ENCODE measurements at places on chromosomes 1 and 21. TPM values are rescaled to one million over a fixed set of nuclear protein-coding genes. Genes with fewer than 3 reads are reported as not detected.

FOXD2 gene
- polyA plus RNA-seq: not detected

SPRR2E gene
- polyA plus RNA-seq: not detected

- H3K27me3 ChIP-seq: no peaks in the 10 kb centered on the region
- no peaks in the 10 kb centered on the region for H3K36me3 ChIP-seq
- H3K27ac ChIP-seq: peak overlapping the region; percentile 55
- H3K4me3 ChIP-seq: no peak overlapping the region
- H3K4me1 ChIP-seq: 0 out of 2 replicates have a peak, but pooled peaks cover 17% of the 10 kb centered on the region
- DNase-seq: peak; percentile 28
Observed at GRCh38 chr1:81304187-81304586, 496.5 kb upstream of the ADGRL2 start.

GRCh38 chr1:162541619-162542141, 19.8 kb upstream of the UAP1 start:
- no peak for DNase-seq
- no peak overlapping the region for H3K4me3 ChIP-seq
- no peaks in the 10 kb centered on the region for H3K27me3 ChIP-seq
- peak overlapping the region; percentile 75 for H3K27ac ChIP-seq
- no peaks in the 10 kb centered on the region for H3K36me3 ChIP-seq
- no peaks in the 10 kb centered on the region for H3K4me1 ChIP-seq

GRCh38 chr1:199675937-199676336, 351.6 kb upstream of the NR5A2 start:
- no peak overlapping the region for H3K4me3 ChIP-seq
- DNase-seq: no peak
- H3K27ac ChIP-seq: no peak overlapping the region
- H3K4me1 ChIP-seq: no peaks in the 10 kb centered on the region
- no peaks in the 10 kb centered on the region for H3K27me3 ChIP-seq
- no peaks in the 10 kb centered on the region for H3K36me3 ChIP-seq

DNA sequence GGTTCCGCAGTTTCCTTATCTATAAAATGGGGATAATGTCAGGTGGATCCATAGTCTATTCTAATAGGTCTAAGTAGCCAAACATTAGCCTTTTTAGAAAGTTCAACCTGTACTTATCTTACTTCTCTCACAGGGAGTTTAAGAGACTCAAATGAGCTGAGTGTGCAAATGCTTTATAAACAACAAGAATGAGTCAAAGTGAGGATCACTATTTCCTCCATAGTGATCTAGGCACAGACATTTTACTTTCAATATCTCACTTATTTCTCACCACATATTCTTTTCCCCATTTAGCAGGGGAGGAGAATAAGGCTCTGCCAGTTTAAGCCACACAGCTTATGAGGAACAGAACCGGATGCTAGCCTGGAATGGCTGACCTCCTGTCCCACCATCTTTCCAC, 92.1 kb upstream of the LMO4 start:
- H3K4me1 ChIP-seq: no peaks in the 10 kb centered on the region
- peak overlapping the region; percentile 33 for H3K4me3 ChIP-seq
- no peak for DNase-seq
- no peak overlapping the region for H3K27ac ChIP-seq
- H3K36me3 ChIP-seq: no peaks in the 10 kb centered on the region

DNA sequence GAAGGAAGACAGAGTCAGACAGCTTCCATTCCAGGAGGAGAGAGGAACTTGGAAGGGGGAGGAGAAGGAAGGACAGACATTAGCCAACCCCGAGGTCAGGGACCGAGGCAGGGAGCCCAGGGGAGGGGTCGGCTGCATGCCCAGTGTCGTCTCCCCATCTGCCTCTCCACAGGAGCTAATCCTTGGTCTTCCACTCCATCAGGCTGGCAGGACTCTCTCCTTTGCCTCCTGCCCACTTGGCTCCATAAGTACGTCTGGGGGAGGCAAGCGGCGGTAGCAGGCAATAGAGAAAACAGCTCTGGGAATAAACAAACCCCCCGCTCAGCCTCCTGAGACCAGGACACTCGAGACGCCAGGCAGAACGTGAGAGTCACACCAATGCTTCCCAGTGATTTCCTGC, 71.3 kb downstream of the GRIK3 start:
- no peak for DNase-seq
- H3K27ac ChIP-seq: no peak overlapping the region
- no peaks in the 10 kb centered on the region for H3K4me1 ChIP-seq
- no peaks in the 10 kb centered on the region for H3K27me3 ChIP-seq
- no peaks in the 10 kb centered on the region for H3K36me3 ChIP-seq
- H3K4me3 ChIP-seq: no peak overlapping the region

Data from SK-N-SH (cell line).